ENCODE measurements at places on chromosomes 13 and 19.
A peak's percentile ranks its signal among the peaks of the same experiment; 100 is the strongest.

DNA sequence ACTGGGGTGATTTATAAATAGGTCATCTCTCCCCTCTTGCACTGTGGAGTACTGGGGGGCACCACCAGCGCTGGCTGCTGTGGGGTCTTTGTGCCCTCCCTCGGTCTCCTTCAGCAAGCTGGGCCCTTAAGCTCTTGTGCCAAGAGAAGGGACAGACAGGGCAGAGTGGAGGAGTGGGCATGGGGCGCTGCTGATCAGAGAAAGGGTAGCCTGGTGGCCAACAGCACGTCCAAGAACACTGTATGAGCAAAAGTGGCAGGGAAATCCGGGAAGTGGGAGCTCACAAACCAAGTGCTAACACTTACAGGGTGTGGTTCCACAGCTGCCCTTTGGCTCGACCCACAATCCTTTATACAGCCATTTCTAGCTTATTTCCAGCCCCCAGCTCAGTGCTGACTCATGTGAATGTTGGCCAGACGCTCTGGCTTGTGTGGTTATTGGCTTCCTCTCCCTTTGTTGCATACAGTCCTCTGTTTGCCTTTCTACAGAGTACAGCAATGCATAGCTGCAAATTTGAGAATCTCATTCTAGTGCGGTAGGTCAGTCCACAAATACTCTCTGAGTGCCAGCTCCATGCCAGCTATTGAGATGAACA lies 298.8 kb downstream of the SHISA2 start:
- DNase-seq = no peak

DNA sequence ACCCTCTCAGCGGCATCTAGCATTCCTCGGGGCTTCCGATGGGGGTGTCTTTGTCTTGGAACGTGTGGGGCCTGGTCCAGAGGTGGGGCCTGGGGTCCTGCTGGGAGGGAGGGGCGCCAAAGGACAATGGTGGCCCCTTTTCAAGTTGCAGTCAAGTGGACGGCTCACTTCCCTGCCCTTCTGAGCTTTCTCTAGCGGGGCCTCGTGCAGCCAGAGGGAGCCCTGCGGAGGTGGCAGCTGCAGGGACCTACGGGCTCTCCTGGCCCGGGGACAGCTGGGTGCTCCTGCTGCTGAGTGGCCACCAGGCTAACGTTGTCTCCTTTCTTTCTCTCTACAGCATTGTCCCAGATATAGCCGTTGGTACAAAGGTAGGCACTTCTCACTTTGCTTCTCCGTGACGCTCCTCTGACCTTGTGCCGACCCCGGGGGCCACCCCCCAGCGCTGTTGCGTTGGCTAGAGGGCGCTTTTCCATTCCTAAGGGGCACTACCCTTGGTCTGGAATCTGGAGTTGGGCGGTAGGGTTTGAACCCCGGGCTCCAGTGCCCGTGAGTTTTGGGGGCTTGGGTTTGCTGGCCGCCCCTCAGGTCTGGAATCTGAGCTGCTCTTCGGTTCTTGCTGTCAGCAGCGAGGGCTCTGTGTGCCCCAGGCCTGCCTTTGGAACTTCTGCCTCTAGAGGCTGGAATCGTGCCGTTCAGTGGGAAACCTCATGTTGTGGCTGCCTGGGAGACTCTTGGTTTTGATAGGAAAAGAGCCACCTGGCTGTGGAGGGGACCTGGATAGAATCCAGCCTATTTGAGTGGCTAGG lies 2.0 kb downstream of the PTBP1 start:
- no peak for DNase-seq

DNA sequence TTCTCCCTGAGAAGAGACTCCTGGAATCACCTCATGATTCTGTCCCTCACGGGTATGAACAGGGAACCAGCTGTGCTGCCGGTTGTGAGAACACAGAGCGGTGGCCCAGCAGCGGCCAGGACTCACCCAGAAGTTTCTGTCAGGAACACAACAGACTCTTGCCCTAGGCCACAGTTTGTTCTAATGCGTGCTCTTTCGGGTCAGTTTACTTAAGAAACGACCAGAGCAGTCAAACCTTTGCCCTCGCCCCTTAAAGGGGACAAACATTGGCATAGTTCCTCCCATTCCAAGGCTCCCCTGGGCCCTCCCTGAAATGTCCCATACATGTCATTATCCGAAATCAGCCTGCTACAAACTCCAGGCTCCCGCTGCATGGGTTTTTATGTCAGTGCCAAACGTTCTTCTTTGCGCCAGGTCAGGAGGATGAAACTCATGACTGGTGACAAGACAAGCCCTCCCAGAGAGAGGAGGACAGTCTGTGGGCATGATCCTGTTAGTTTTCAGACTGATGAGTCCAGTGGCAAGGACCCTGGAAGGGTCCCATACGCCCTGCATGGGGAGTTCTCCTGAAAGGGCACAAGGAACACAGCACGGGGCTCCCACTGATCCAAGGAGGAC lies 18.3 kb downstream of the ZIC5 start:
- no peak for DNase-seq

- no peak for DNase-seq
Measured at GRCh38 chr13:110433014-110433413, 125.9 kb downstream of the COL4A2 start.

GRCh38 chr13:50162567-50162966 lies 147.3 kb downstream of the KCNRG start:
- no peak for DNase-seq

GRCh38 chr19:19155495-19156219 lies 14.4 kb downstream of the MEF2B start:
- no peak for DNase-seq

DNA sequence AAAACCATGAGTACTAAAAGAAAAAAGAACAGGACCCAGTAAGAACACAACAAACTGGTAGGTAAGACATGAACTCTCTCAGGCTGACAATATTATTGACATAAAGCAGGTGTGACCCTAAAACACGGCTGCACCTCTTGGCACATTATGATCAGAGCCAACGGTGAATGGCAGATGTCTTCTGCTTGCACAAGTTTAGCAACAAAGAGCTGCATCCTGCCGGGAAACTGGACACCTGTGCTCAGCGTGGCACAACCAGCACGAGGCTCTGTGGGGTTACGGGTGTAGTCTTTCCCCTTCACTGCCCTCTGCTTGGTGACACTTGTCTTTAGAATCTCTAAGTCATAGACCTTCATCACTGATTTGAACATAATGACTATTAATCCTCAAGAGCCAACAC lies 97.9 kb downstream of the DOCK9 start:
- no peak for DNase-seq

DNA sequence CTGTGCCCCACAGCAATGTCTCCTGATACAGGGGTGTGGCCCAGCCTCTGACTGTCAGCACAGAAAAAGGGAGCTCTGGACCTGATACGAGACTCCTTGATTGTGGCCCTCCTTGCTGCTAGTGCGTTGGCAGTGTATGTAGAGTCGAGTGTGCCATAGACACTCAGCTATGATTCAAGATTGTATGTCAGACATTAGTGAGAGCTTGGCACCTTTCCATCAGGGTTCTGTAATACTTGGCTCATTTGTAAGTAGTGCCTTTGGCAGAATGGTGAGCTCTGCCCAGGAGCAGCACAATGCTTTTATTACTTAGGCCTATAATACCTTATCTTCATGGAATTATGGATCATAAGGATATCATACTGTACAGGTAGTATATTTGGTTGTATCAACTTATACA lies 83.4 kb downstream of the ATP8A2 start:
- DNase-seq = no peak

- no peak for DNase-seq
Measured at GRCh38 chr13:100483841-100484381, 104.7 kb downstream of the GGACT start.

DNA sequence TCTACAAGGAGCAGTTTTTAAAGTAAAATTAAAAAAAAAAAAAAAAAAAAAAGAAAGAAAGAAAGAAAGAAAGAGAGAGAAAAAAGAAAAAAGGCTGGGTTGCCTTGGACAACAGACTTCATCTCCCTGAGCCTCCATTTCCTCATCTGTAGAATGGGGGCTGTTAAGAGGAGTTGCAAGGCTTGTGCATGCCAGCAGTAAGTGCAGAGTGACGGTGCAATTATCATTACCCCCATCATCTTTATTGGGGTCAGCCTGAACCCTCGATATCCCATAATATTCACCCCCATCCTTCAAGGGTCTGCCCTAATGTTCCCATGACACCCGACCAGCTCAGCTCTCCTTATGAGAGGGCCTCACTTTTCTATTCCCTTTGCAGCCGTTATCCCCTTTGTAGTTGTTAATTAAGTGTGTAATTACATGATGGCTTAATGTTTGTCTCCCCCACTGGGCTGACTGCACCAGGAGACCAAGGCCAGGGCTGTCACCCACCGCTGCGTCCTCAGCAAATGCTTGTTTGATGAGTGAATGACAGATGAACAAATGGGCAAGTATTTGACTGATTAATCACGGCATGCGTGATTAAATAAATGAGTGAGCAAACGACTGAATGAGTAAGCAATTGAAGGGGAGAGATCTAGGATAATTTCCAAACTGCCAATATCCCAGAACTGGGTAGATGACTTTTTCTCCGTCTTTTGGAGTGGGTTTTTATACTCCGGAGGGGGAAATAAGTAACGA lies 10.1 kb downstream of the FOSB start:
- DNase-seq = no peak

DNA sequence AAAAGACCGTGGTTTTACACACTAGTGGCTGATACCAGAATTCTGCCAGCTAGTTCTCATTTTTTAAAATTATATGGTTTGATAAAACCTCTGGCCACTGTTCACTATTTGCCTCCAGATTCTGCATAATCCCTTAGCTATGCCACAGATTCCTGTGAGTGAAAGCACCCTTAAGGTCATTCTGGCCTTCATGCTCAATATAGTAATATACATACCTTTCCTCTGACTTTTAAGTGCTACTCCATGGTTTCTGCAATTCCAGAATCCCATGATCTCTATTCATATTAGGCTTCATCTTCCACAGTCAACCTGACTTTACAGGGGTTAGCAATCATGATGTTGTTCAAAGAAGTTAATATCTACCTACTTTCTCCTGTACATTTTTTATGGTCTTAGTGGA lies 274.1 kb upstream of the EDNRB start:
- no peak for DNase-seq

GRCh38 chr13:55992145-55992544 lies 1148.6 kb upstream of the PRR20A start:
- DNase-seq = no peak

GRCh38 chr19:13784731-13785452 lies 10.4 kb upstream of the ZSWIM4 start:
- DNase-seq = peak; percentile 79

DNA sequence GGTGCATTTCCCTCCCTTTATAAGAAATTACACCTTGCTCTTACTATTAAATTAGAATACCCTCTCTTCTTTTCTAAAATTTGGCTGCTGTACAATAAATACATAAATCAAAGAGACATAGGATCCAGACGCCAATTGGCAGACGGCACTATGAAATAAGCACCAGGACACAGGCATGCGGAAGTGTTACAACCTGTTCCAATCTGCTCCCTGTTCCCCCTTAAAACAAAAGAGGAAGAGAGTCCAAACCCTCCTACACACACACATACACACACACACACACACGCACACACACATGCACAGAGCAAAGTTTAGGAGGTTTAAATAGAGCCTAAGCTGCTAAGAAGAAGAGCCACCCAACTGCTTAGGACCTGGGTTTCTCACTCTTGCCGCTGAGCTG lies 75.6 kb upstream of the ZNF507 start:
- DNase-seq = peak; percentile 20

- DNase-seq = no peak
Measured at GRCh38 chr19:47676811-47677210, 36.4 kb upstream of the EHD2 start.

DNA sequence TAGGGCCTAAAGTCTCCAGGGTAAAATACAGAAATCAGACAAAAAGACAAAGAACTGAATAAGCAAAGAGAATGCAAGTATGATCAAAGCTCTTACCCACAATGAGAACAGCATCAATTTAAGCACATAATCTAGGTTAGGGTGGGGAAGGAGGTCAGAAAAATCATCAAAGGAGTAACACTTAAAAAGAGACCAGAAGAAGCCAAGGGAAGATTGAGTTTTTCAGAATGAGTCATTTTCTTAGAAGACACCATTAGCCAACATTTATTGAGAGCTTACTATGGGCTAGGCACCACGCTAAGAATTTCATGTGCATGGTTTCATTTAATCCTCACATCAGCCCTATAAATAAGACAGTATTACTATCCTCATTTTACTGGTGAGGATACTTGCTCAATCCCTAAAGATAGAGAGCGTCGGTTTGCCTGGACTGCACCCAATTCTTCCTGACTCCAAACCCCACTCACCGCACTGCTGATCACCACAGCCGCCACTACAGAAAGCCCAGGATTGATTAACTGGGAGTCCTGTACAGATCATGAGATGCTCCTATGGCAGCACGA lies 1.7 kb upstream of the SHISA2 start:
- no peak for DNase-seq
